ENCODE measurements at places on chromosomes 2 and 18.

- no peak for DNase-seq
These were observed 9.6 kb downstream of the IRS1 start for GRCh38 chr2:226790011-226790410.

GRCh38 chr2:204116159-204116792, 179.7 kb downstream of the ICOS start:
- no peak for DNase-seq

DNA sequence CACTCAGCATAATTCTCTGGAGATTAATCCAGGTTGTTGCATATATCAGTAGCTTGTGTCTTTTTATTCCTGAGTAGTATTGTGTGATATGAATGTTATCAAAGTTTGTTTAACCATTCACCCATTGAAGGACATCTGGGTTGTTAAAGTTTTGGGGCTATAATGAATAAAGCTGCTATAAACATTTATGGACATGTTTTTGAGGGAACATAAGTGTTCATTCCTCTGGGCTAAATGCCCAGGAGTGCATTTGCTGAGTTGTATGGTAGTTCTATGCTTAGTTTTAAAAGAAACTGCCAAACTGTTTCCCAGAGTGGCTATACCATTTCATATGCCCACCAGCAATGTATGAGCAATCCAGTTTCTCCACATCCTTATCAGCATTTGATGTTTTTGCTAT, 21.8 kb upstream of the KCNJ13 start:
- no peak for DNase-seq

DNA sequence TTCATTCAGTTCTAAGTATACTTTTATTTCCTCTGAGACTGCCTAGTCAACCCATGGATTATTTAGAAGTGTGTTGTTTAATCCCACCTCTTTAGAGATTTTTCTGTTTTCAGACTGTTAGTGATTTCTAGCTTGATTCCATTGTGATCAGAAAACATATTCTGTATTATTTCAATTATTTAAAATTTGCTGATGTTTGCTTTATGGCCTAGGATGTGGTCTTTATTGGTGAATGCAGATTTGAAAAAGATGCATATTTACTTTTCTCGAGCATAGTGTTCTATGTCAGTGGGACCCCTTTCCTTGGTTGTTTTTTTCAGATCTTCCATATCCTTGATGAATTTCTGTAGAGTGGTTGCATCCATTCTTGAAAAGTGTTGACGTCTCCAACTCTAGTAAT, 487.2 kb upstream of the HS6ST1 start:
- DNase-seq = no peak

DNA sequence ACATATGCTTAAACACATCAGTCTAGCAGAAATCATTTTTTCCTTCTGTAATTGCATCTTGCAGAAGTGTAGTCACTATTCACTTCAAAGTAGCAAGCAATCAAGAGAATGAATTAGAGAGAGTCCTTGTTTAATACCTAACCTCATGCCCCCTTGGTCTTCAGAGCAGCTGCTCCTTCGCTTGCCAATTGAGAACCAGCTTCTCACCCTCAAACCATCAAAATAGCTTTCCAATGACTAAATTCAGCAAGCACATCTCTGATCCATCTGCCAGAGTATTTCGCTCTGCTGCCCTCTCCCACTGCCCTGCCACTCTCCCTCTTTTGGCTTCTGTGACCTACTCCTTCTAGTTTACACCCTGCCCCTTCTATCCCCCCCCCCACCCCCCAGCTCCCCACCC, 120.7 kb upstream of the AGAP1 start:
- no peak for DNase-seq

DNA sequence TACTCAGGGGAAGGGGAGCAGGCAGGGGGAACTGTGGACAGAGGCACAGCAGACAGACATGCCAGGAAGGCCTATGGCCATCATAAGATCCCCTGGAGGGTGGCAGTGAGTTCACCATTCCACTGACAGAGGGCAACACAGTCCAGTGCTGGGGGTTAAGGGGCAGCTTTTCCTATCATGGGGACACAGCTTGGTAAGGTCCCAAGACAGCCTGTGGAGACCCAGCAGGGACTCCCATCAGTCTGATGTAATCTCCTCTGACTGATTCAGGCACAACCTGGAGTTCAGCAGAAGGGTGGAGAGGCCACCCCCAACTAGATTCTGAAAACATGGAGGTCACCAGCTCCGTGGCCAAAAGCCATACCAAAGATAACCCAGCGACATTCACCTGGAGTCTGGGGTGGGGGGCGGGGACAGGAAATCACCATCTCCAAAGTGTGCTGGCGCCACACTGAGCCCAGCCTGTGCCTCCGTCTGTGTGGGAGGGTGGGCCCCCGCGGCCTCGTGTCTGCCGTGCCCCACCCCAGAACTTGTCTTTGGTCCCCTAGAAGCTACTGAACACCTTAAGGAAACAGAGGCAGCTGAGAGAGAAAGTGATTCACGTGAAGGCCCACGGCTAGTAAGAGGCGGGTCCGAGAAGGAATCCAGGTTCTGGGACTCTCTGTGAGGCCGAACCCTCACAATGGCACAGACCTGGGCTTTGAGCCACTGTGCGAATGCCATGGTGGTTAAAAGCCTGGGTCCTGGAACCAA, 28.6 kb downstream of the DNMT3A start:
- DNase-seq = no peak

DNA sequence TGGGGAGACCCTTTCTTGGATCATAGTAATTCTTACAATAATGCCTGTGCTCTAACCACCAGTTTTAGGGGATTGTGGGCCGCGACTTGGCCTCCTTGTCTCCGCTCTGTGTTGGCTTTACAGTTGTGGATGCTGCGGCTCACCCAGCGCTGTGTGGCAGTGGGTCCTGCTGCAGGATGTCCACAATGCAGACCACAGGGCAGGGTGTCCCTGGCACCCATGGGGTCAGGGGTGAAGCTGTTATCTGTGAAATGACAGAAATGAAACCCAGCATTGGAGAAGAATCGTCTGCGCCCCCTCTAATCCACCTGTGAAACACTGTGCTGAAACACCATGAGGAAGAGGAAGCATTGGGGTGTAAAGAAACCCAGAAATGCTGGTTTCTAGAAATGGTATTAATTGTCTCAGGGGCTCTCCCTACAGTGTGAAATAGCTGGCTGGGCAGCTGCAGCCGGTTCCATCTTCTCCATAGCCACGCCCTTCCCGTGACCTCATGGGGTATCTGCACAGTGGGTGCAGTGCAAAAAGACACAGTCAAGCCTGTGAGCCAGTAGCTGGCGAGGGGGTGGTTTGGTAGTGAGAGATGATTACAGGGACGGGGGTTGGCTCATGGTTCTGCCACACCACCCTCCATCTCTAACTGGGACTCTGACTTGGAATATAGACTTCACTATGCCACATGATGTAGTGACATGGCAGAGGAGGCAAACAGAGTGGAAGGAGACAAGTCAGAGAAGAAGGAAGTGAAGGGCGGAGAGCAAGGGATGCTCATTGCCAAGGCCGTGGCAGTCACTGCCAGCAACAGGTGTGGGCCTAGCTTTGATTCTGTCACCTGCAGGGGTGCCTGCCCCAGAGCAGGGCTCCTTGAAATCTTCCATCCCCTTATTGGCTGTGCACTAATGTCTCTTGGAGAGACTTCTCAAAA, 16.2 kb downstream of the INPP4A start:
- no peak for DNase-seq

DNA sequence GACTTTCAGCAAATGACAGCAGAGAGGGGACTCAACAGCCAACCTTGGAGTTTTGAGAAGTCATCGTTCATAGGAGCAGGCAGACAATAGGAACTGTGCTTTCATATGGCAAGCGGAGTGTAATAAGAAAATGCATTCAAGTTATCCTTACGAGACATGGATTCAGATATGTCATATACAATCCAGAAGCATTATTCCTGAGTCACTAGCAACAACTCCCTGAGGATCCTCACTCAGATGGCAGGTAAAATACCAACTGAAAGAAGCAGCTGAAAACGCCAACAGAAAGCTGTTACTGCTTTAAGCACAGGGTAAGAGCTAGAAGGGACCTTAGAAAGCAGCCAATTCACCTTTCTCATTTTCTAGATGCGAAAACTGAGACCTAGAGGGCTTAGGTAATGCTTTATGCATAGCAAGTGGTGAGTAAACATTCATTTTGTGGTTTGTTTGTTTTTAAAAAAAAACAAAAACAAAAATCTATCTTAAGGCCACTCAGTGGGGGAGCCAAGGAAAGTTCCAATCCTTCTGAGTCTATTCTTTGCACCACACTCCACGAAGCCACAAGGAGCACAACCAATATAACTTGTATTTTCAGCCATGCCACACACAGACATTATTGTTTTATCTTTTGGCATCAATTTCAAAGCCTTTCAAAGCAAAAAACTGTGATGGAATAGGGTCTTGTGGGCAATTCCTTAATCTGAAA, 89.1 kb upstream of the RIOK3 start:
- DNase-seq = no peak

Data from CMK (cell line).